ENCODE measurements at places on chromosomes 3 and 15. TPM values are rescaled to one million over a fixed set of nuclear protein-coding genes. Genes with fewer than 3 reads are reported as not detected.

Gene MEGF11
- 0.49 TPM for polyA plus RNA-seq

Gene A4GNT
- polyA plus RNA-seq: not detected

Gene MESP2
- not detected for polyA plus RNA-seq

Gene P3H2
- polyA plus RNA-seq: 68.4 TPM

Gene KLHL40
- polyA plus RNA-seq: not detected

DNA sequence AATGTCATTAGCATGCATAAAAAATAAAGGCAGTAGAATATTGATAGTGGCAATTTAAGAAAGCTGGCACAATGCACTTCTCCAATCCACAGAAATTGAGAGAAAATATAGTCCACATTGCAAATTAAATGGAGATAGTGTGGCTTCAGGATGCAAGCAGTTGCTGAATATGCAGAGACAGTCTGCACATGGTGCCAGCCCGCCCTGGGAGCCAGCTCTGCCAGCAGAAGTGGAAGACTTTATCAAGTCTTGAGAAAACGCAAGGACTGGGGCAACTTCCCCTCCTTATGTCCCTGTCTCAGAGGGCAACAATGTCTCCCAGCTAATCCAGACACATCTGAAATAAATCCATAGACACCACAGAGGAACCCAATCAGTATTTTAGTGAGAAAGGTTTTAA is 57.2 kb downstream of the MB21D2 start:
- no peaks in the 10 kb centered on the region for H3K36me3 ChIP-seq
- H3K4me1 ChIP-seq: peaks cover 33% of the 10 kb centered on the region
- no peak for DNase-seq

GRCh38 chr3:14278799-14279625 is 100.4 kb downstream of the LSM3 start:
- H3K27ac ChIP-seq: no peak overlapping the region
- no peaks in the 10 kb centered on the region for H3K4me1 ChIP-seq
- no peak for DNase-seq
- H3K36me3 ChIP-seq: no peaks in the 10 kb centered on the region

DNA sequence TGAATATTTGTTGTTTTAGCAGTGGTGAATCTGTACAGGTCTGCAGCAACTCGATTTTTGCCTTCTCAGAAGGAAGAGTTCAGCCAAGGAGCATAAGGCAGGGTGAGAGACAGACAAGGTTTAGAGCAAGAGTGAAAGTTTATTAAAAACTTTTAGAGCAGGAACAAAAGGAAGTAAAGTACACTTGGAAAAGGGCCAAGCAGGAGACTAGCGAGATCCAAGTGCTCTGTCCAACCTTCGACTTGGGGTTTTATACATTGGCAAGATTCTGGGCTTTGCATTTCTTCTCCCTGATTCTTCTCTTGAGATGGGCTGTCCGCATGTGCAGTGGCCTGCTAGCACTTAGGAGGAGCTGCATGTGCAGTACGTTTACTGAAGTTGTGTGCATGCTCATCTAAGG is 46.7 kb upstream of the AADACL2 start:
- no peak overlapping the region for H3K4me3 ChIP-seq
- H3K27me3 ChIP-seq: no peaks in the 10 kb centered on the region
- H3K27ac ChIP-seq: no peak overlapping the region
- H3K36me3 ChIP-seq: no peaks in the 10 kb centered on the region
- DNase-seq: no peak
- no peaks in the 10 kb centered on the region for H3K4me1 ChIP-seq

GRCh38 chr3:30682434-30683155 is 76.2 kb downstream of the TGFBR2 start:
- H3K4me1 ChIP-seq: no peaks in the 10 kb centered on the region
- no peaks in the 10 kb centered on the region for H3K27me3 ChIP-seq
- no peak overlapping the region for H3K4me3 ChIP-seq
- no peak overlapping the region for H3K27ac ChIP-seq
- no peak for DNase-seq

DNA sequence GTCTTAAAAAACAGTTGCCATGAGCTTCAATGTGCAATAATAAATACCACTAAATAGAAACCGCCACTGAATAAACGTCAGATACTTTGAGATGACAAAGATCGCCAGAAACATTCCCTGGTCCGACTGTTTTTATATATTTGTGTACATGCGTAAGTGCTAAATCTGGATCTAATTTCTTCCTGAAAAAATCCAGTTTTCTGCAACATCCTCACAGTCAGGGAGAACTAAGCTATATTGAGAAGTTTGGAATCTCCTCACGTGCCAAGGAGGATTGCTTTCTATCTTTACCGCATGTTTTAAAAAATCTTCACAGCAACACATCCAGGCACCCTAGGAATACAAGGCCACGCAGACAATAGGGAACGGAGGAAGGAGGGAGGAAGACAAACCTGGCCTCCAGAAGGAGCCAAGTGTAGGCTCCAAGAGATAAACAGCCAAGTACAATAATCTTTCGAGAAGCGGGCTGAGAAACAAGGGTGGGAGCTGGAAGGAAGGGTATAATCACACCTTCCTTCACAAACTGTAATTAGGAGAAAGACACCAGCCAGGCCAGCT is 5.7 kb downstream of the VGLL4 start:
- no peaks in the 10 kb centered on the region for H3K27me3 ChIP-seq
- H3K4me1 ChIP-seq: peaks cover 6% of the 10 kb centered on the region
- peaks cover 7% of the 10 kb centered on the region for H3K36me3 ChIP-seq
- DNase-seq: no peak
- peak overlapping the region; percentile 86 for H3K4me3 ChIP-seq
- no peak overlapping the region for H3K27ac ChIP-seq
